EH (cell line): ENCODE measurements at places on chromosomes 2 and 18.
A peak's percentile ranks its signal among the peaks of the same experiment; 100 is the strongest.

DNA sequence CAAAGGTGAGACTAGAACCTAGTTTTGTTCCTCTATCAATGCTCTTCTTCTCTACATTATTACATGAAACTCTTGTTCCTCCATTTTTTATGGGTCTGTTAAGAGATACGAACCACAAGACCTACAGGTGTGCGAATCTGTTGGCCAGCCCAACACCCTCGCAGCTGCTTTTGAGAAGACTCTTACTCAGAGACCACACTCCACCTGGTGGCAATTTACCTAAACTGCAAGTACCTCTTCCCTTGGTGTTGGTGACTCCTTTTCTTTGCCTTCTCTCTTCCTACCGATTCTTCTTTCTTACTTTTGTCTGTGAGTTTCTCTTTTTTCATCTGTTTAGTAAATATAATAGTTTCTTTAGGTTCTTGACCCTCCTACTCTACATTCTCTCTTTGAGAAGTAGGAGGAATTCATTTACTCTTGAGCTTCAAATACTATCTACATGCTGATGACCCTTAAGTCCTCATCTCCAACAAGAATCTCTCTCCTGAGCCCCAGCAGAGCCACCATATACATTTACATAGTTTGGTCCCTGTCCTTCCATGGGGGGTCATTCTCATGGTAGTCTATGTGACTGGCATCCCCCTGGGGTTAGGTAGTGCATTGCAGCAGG is 81.8 kb upstream of the GAREM1 start:
- peak; percentile 30 for DNase-seq

- no peak for DNase-seq
Observed at GRCh38 chr2:241741016-241741415, 6.6 kb downstream of the D2HGDH start.

DNA sequence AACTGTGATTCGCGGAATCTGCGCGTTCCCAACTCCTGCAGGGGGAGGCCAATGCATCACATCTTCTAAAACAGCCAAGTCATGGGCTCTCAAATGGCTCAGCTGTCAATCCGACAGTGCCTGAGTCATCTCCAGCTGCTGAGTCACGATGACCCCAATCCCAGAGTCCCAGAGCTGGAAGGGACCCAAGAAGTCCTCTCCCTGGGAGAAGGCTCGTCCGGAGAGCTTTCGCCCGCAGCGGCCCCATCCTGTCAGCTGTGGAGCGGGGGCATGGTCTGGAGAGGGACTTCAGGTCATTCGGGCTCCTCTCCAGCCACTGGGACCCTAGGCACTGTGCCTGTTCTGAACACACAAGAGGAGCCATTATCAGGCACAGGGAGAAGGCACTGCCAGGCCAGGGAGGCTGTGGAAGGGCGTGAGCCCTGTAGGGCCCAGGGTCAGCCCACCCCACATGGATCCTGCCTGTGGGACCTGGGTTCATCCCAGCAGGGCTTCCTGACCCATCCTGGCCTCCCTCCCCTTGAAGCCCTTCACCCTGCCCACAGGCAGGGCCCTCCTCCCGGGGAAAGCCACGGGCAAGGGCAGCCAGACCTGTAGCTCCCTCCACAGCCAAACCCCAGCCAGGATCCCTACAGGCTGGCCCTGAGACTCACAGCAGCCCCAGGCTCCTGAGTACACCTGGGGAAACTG is 47.6 kb upstream of the GPC1 start:
- DNase-seq, result peak; percentile 99

DNA sequence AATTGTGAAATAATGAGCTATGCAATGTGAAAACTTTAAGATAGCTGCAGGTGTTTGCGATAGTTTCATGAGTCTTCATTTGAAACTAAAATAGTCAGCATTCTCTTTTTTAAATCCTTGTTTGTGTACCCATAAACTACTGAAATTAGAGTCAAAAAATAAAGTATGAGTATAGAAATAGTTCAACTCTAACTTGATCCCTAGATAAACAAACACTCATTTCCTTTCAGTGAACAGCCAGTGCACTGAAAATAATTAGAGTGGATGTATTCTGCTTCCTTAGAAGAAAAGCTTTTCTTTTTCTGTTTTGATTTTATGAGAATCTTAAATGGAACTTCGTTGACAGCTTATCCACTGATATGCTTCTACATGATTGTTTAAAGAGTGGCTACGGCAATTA is 1033.4 kb downstream of the SOCS6 start:
- no peak for DNase-seq

- no peak for DNase-seq
Observed at GRCh38 chr2:45332567-45332966, 278.5 kb downstream of the SRBD1 start.

- DNase-seq, result no peak
Observed at GRCh38 chr2:188320861-188321260, 29.2 kb downstream of the GULP1 start.

DNA sequence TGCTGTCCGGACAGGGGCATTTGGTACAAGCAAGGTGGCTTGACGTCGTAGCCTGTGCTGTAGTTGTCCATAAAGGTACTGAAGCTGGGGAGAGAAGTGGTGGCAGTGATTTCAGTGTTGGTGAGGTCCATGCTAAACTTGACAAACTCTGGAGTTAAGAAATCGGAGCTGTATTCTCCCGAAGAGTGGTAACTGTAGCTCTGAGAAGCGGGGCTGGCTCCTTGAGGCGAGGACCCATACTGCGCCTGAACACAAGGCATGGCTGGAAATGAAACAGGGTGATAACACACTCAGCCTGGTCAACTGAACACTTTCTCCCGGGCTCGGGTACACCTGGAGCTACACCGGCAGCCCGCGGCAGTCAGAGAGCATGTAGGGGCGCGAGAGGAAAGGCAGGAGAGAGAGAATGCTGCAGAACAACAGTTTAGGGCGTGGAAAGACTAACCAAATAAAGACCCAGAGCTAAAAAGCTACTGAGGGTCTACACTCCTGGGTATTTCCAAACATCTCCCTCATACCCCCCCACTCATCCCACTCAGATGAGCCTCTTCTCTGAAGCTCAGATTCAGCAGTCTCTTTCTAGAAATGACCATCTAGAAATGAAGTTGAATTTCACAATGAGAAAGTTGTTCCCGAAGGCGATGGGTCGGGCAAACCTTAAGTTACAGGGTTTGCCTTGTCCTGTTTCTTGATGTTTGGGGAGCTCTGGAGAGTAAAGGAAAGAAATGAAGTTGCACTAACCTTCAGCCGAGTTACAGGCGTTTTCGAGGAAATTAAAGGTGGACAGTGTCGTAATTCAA is 2.4 kb downstream of the NR4A2 start:
- DNase-seq, result no peak

DNA sequence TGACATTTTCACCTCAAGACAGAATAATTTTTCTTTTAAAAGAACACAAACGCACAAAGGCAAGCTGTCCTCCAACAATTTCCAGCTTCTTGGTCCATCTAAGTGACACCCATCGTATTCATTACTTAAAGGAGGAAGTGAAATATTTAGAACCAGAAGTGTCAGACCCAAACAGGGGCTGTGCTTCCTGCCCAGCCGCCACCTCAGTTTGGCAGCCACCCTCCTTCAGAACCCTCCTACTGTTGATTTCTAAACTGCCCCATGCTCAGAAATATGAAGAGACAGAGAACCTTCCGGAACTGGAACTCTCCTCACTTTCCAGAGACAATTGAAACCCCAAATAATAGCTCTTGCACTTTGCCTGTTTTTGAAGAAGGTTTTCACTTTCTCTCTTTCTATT is 734.8 kb upstream of the SALL3 start:
- no peak for DNase-seq

GRCh38 chr2:170514140-170514539 is 201.0 kb upstream of the SP5 start:
- no peak for DNase-seq

- no peak for DNase-seq
Observed at GRCh38 chr2:100121124-100121718, 21.2 kb downstream of the AFF3 start.

- peak; percentile 38 for DNase-seq
Observed at GRCh38 chr2:101788995-101789970, 91.8 kb downstream of the MAP4K4 start.

DNA sequence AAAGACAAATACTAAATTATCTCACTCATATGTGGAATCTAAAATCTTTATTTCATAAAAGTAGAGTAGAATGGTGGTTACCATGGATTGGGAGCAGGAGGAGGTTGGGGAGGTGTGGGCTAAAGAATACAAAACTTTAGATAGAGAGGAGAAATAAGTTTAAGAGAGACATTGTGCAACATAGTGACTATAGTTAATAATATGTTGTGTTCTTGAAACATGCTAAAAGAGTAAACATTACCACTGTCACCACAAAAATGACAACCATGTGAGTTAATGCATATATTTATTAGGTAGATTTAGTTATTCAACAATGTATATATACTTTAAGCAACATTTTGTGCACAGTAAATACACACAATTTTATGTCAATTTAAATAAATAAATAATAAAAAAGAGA is 128.5 kb upstream of the COL3A1 start:
- DNase-seq, result no peak

GRCh38 chr2:127358971-127359370 is 28.8 kb downstream of the MAP3K2 start:
- no peak for DNase-seq

GRCh38 chr2:15579641-15580040 is 12.0 kb upstream of the DDX1 start:
- peak; percentile 7 for DNase-seq

DNA sequence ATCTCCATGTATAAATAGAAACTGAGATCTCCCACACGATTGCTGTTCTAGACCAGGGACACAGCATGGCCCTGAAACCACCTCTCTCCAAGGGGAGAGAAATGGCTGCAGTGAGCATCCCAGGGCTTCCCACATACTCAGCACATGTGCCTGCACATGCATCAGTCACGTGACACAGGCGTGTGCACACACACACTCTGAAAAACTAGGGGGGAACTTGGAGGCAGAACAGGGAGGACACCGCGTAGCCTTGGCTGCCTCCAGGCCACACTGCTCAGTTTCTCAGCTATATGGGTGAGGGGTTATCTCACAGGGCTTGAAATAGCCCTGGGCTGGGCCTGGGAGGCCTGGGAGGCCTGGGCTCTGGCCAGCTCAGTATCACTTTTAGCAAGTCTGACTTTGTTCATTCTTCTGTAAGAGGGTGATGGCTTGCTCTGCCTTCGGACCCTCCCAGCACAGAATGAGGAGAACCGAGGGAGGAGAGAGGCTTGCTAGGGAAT is 66.9 kb downstream of the EMX1 start:
- no peak for DNase-seq

- no peak for DNase-seq
Observed at GRCh38 chr2:241977557-241978300, 108.2 kb downstream of the RTP5 start.

- peak; percentile 37 for DNase-seq
Observed at GRCh38 chr18:55501579-55501978, 86.4 kb downstream of the TCF4 start.

- DNase-seq, result no peak
Observed at GRCh38 chr2:126241001-126241400, 415.0 kb upstream of the GYPC start.

GRCh38 chr18:14122097-14122496 is 10.1 kb downstream of the ZNF519 start:
- DNase-seq, result no peak

DNA sequence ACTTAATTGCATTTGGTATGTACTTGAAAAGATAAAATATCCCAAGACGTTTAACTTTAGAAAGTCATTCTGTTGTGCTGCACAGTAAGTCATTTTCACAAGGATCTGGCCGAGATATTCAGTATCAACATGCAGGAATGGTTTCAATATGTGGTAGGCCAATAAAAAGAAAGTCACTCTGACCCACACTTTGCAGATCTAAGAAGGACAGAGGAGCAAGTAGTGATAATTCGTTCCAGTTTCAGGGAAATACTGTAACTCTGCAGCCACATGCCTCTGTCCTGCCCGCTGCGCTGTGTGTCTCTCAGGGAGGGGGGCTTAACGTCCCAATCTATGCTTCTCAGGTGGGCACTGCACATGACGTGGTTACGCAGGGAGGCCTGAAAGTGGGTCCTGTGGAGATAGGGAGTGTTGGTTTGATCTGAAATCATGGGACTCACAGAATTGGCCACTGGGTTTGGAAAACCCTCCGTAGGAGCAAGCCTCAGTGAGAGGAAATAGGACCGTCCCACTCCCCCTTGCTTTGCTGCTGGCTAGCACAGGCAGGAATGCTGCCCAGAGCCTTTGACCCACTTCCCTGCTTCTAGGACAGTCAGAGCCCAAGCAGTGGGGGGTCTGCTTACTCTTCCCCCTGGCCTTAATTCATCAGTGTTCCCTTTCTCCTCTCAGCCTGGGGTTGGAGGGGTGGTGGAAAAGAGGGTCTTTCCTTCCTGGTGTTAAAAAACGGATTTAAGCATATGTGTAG is 314.7 kb upstream of the SPRED2 start:
- DNase-seq, result no peak

DNA sequence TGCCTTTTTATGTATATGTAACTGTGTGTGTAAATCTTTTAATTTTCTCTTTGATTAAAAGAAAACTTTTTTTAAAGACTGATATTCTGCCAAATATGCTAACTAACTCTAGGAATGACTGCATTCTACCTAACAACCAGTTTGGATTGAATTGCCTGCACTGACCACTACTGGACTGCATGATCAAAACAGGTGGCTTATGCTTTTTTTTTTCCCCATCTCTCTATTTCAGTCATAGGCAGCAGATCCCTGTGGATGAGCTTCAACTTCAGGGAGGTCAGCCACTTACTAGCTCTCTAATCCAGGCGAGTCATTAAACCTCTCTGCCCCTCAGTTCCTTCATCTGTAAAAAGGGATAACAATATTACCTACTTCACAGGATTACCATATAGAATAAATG is 138.6 kb upstream of the SERTAD2 start:
- DNase-seq, result no peak

- DNase-seq, result no peak
Observed at GRCh38 chr2:9556121-9556743, 602 bp upstream of the ADAM17 start.

DNA sequence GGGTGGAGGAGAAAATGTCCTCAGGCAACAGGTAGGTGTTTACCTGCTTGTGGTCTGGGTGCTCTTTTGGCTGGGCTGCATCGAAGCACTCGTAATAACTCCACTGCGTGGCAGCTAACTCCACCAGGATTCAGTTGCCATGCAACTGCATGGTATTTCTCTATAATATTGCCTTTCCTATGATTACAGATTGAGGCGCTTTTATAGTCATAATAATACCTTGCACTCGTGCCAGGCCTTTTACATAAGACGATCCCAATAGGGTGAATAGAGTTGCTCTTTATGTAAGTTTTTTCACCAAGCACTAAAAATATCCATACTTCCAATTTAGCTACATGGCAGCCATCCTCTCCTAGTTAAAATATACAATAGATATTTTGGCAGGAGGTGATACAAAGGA is 19.7 kb upstream of the NYAP2 start:
- DNase-seq, result no peak

- DNase-seq, result no peak
Observed at GRCh38 chr2:108133457-108133856, 106.3 kb upstream of the SULT1C3 start.

GRCh38 chr2:113120861-113121260 is 6.5 kb upstream of the IL1RN start:
- DNase-seq, result no peak

GRCh38 chr2:11288431-11288830 is 56.0 kb downstream of the ROCK2 start:
- DNase-seq, result no peak

- DNase-seq, result no peak
Observed at GRCh38 chr2:233453916-233454315, 99.6 kb downstream of the DGKD start.

GRCh38 chr2:24617424-24617823 is 126.4 kb downstream of the NCOA1 start:
- peak; percentile 11 for DNase-seq
